Vagina (tissue), 2 donors: ENCODE measurements at places on chromosomes 13 and 19.

DNA sequence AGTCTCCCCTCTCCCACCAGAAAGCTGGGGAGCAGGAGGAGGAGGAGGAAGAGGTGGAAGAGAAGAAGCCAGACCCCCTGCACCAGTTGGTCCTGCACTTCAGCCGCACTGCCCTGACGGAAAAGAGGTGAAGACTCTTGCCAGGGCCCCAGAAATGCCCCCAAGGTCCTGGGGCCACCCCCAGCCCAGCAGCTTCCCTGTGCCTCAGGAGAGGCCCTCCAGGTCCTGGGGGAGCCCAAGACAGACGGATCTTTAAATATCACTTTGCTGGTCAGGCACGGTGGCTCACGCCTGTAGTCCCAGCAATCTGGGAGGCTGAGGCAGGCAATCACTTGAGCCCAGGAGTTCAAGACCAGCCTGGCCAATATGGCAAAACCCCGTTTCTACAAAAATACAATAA lies 88.8 kb downstream of the MAP4K1 start:
- DNase-seq, result no peak

DNA sequence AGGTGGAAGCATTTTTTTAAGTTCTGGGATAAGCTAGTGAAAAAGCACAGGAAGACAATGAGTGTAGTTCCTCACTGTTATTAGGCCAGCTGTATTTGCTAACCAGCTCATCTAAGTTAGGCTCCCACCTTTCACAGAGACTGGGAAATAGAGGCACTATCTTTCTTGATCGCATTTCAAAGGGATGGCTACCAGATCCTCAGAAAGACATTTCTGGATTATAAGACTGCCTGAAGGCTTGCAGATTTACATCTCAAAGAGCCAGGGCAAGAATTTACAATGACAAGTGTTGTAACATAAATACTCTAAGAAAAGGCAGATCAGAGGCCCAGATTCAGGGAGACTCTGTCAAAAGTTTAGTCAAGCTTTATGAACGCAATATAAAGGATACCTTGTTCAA lies 1005.5 kb downstream of the PCDH9 start:
- DNase-seq, result no peak

DNA sequence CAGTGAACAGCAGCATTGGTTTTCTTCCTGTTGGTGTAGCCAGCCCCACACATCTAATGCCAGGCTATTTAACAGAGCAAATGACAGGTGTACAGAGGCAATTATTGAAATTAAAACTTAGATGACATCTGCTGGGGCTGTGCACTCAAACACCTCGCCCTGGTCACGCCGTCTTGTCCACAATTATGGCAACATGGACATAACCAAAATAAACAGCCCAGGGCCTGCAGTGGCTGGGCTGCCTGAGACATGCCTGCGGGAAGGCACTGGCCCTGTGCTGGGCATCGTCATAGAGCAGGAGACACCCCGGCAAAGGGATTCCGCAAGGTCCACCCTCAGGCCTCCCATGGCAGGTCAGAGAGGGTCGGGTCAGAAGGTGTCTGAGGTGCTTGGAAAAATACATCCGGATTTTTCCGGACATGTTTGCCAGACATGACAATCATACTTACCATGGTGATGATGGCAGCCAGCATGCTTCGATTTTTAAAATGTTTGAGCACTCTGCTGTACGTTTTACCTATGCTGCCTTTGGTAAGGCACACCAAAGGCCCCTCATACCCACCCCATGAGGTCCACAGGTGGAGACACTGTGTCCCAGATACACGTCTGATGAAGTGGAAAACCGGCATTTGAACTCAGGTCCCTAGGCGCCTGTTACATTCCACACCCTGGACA lies 47.8 kb downstream of the TSHZ3 start:
- DNase-seq, result no peak

DNA sequence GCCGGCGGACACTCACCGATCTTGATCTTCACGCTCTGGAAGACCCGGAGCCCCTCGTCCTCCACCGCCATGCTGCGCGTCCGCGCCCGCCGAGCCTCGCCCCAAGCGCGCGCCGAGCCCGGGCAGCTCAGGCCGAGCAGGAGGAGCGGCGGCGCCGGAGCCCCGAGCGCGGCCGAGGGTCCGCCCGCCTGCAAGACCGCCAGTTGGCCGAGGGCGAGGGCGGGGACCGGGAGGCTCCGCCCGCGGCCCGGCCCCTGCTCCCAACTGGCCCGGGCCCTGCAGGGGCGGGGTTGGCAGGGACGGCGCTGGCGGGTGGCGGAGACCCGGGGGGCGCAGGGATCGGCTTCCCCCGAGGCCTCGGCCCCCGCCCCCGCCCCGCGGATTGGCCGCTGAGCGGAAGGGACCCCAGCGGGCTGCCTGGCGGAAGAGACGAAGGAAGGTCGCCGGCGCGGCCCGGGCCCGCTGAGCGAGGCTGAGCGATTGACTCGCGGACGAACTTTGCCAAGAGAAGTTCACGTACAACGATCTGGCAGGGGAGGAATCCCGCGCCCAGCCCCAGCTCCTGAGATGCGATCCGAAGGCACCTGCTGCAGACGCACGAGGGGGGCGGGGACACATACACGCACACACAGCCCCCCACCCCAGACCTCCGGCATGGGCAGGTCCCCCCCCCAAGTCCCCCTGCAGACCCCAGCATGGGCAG lies at the start of gene RASA3:
Gene RASA3 (minus strand): TSS at position 205 of the 703 bp plus-strand sequence. CDS start 134 bp downstream, at position 71.
- DNase-seq, result no peak

GRCh38 chr19:38819231-38819920 lies 6.6 kb upstream of the LGALS4 start:
- DNase-seq, result no peak

- DNase-seq, result no peak
These were observed 104.9 kb downstream of the MZT1 start for GRCh38 chr13:72622546-72622945.

GRCh38 chr13:112722433-112723263 lies 32.8 kb downstream of the ATP11A start:
- no peak for DNase-seq

DNA sequence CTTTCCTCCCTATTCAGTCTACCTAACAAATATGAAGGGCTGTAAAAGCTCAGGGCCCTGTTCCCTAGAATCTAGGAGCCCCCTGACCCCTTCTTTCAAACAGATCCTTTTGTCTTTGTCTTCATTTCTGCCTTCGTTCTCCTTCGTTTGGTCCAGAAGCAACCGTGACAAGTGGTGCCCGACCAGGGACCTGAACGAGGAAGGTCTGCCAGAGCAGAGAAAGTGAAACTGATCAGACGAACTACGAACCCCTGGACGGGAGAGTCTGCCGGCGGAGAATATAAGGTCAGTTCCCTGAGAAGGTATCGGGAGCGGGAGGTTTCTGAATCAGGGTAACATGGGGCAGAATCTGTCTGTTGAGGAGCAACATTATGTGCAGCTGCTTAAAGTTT lies 751 bp downstream of the ERVK3-1 start:
- no peak for DNase-seq

GRCh38 chr13:33110713-33111413 lies 94.6 kb downstream of the KL start:
- no peak for DNase-seq

DNA sequence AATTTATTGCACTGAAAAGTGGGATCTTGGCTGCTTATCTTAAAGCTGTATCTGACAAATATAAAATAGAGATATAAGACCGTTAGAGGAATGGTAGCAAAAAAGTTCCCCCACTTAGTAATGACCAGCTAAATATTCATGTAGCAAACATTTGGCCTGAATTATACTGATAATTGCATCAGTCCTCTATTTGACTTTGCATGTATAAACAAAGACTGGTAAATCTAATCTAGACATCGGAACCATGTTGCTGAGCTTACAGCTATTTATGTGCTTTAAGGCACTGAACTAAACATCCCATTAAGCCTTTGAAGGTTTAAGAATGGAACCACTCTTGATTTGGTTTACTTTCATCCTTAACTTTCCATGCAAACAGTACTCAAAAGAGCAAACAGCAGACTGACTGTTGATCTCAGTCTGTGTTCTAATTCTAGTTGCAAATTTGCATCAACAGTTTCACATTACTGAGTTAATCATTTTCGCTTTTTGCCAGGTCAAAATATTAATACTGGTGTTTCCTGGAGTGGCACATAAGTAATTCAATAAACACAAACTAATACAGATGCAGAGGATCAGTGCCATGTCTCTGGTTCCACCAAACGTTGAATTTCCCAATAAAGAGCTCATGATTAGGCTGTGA lies 203.5 kb upstream of the HTR2A start:
- DNase-seq, result no peak

DNA sequence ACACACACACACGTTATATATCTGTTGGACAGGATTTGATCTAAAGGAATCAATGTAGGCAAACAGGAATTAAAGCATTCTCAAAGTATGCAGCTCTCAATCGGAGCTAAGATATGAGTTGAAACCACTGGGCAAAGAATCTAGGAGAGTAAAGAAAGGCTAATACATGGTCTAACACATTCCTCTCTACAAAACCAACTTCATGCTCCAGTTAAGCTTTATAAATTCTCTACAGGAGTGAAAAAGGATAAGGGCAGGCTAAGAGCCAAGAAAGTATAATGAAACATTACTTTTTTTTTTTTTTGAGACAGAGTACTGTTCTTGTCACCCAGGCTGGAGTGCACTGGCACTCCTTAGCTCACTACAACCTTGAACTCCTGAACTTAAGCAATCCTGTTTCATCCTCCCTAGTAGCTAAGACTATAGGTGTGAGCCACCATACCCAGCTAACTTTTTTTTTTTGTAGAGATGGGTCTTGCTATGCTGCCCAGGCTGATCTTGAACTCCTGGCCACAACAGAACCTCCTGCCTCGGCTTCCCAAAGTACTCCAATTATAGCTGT lies 10.6 kb downstream of the FBXL3 start:
- no peak for DNase-seq

- DNase-seq, result no peak
These were observed 25.9 kb upstream of the ABCC4 start for GRCh38 chr13:95327190-95327589.

DNA sequence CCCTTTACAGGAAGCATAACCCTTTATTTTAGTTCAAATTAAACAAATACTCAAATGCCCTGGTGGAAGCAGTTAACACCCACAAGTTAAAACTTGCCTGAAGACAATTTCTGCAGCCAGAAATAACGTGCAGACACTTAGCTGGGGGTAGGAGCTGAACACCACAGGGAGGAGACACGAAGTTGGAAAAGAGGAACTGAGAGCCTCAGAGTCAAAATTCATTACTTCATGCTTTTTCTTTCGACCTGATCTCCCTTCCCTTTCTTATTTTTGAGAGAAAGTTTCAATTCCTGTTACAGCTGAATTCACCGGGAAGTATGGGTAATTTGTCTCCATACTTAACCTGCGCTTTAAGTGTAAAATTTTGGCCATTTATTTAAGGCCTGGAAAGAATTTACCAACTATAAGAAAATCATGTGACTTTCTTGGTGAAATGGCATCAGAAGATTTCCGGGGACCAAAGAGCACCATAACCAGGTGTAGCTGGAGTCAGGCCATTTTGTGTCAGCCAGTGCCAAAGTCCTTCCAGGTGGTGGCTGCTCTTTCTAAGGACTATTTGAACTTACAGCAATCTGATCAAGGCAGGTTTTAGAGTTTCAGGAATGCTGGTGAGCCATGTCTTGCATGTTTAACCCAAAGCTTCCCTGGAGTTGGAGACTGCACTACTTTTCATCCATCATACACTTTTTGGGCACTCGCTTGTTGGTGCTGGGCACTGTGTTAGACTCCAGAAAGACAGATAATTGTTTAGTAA lies 46.5 kb upstream of the RCBTB2 start:
- DNase-seq, result no peak

GRCh38 chr13:42762917-42763316 lies 18.5 kb upstream of the FAM216B start:
- no peak for DNase-seq

DNA sequence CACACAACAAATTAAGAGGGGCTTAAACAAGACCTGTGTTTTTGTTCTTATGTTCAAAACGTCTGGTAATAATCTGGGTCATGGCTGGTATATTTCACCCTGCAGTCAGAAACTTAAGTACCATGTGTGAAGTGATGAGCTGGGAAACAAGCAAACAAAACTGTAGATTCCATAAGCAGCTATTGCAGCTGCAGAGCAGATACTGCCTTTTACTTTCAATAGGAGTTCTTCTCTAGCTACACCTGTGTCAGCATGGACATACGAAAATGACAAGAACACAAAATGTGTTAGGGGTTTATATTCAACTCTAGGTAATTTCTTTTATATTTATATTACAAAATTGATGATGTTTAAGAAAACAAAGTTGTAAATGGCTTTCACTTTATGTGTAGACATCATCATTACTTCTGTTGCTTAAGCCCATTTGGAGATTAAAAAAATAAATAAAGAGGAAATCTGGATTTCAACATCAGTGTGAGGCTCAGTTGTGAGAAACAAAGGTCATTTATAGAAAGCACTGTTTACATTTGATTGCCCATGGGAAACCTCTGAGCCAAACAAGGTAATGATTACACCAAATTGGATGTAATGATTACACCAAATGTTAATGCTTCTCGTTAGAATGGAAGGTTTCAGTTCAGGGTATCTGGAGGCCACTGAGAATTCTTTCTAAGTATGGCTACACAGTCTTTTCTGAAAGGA lies 451.0 kb upstream of the SLC10A2 start:
- no peak for DNase-seq

GRCh38 chr13:23630349-23631093 lies 60.3 kb downstream of the TNFRSF19 start:
- no peak for DNase-seq

DNA sequence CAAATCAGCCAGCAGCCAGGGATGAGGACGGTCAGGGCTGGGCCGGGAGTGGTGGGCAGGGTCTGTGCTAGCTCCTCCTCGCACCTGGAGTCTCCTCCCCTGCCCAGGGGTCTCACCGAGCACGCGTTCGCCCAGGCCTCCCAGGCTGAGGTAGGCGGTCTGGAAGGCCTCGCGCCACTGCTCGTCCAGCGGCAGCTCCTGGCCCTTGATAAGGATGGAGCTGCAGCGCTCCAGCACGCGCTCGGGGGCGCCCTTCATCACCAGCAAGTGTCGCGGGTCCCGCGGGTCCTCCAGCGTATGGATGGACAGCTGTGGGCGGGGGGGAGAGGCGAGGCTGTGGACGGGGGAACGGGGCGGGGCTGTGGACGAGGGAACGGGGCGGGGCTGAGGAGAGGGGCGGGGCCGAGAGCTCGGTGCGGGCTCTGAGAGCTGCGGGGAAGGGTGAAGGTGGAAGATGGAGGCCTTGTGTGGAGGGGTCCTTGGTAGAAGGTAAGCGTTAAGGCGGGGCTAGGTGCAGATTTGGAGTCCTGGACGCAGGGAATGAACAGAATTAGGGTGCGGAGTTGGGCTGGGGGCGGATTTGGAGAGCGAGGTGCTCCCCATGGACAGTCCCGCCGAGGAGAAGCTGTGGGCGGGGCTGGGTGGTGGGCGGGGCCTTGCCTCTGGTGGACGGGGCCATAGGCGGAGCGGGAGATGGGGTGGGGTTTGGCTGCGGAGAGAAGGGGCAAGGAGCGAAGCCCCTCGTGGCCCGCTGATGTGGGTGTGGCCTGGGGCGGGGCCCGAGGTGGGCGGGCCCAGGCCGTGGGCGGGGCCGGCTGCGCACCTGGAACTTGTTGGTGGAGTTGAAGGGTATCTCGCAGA lies 5.7 kb downstream of the ATP4A start:
- DNase-seq, result no peak

DNA sequence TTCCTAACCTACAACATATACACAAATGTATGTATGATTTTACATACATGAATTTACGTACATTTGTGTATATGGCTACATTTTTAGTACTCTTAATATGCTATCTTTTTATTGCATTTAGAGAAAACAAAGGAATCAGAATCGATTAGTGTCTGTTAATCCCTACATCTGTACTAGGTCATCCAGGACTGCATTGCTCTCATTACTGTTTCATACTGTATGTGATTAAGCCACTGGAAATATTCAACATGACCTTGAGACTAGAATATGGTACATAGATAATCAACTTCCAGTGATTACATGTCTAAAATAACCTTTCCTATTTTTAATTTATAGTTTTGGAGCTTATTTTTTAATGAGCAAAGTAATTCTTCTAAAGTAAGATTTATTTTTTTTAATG lies 5.3 kb upstream of the MAB21L1 start:
- DNase-seq, result no peak
